Activated CD4-positive, alpha-beta T cell treated with anti-CD3 and anti-CD28 coated beads, Interleukin-10, Interleukin-2, amounts not matched to agents 100 ng/mL and 50 ng/mL, durations not matched to agents 16 hours and 8 hours (primary cell): ENCODE measurements at places on chromosomes 3 and 15.
A peak's percentile ranks its signal among the peaks of the same experiment; 100 is the strongest.

DNA sequence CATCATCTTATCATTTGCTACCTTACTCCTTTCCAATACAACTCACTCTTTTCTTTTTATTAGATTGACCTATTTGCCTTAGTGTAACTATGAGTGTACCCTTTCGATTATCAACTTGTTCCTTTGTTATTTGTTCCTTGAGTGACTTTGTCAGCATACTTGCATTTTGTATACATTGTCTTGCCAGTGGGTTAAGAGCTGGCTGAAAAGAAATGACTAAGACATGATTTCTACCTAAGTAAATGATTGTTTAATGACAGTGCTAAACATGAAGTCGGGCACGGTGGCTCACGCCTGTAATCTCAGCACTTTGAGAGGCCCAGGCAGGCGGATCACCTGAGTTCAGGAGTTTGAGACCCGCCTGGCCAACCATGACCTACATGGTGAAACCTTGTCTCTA, 1042.3 kb downstream of the TBL1XR1 start:
- DNase-seq: no peak

- DNase-seq: peak; percentile 55
Measured at GRCh38 chr3:153166206-153166605, 4.2 kb downstream of the RAP2B start.

DNA sequence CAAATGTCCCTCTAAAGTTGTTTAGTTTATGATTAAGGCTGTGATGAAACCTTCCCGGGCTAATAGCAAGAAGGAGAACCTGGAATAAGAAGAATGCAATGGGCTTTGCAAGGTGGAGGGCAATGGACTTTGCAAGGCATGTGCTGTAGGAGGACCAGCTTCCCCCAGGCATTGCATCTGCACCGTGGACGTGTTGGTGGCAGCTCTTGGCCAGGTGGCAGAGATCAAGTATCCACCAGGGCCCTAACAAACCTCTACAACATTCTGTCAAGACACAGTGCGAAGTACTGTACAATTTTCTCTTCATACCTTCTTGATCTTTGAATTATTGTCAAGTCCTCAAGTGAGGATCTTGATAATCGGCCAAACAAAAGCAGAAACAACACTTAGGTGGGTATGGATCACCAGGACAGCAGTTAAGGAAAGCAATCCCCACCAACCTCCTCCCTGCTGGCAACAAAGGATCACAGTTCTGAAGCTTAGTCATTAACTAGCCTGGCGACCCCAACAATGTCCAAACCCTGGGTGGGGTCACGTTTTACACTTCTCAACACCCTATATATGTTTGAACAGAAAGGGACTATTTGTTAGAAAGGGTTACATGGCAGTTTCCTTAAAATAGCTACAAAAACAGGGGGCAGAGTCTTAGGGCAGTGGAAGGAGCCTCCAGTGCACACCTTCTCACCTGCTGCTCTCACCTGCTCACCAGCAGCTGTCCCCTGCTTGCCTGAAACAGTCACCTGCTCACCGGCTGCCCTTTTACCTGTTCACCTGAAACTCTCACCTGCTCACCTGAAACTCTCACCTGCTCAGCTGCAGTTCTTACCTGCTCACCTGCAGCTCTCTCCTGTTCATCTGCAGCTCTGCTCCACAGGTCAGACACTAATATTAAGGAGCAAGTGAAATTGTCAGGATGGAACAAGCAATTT, 137.9 kb upstream of the LIPC start:
- DNase-seq: no peak

- no peak for DNase-seq
Measured at GRCh38 chr3:45020534-45020933, 5.6 kb upstream of the CLEC3B start.

DNA sequence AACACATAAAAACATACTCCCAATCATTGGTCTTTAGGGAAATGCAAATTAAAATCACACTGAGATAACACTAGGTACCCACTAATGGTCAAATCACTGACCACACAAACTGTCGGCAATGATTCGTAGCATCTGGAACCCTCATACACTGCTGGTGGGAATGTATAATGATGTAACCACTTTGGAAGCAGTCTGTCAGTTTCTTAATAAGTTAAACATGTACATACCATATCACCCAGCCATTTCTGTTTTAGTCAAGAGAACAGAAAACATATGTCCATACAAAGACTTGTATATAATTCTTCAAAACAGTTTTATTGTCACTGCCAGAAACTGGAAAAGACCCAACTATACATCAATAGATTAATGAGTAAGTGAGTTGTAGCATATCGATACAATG, 63.3 kb upstream of the LRRC3B start:
- no peak for DNase-seq

- no peak for DNase-seq
Measured at GRCh38 chr3:42499478-42499871, 3.0 kb upstream of the VIPR1 start.

DNA sequence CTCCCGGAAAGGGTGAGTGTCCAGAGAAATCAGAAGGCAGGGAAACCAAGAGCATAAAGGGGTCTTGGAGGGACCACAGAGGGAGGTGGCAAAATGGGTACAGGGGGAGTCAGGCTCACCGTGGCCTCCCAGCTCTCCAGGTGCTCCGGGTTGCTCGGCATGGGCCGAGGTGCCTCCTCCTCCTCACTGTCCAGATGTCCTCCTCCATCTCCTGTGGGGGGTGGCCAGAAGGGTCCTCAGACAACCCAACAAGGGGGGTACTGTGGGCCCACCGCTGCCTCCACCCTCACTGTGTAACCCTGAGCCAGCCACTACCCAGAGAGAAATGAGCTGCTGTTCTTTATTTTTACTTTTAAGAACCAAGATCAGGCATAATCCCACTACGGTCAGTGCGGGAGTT, 30.4 kb upstream of the OR4F6 start:
- no peak for DNase-seq

DNA sequence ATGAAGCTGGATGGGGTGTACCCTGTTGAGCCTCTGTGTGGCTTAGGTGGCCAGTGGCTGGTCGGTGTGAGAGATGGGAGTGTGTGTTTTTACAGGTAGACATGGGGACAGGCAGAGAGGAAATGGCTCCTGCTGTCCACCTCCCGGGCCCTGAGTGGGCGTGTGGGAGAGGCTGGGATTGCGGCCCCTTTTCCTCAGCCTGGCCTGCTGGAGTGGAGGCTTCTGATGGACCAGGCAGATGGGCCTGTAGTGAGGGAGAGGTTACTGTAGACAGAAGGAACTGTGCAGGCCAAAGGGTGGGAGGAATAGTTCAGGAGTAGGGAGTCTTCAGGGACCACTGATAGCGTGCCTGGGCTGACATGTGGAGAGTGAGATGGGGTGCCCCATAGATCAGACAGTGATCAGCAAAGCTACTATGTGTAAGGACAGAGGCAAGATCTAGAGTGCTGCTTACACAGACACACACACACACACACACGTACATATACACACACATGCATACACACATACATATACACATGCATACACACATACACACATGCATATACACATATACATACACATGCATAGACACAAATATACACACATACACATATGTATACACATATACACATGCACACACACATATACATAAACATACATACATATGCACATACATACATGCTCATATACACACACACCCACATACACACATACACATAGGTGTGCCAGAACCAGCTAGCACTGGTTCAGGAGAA, 26.4 kb downstream of the ACAA1 start:
- no peak for DNase-seq

DNA sequence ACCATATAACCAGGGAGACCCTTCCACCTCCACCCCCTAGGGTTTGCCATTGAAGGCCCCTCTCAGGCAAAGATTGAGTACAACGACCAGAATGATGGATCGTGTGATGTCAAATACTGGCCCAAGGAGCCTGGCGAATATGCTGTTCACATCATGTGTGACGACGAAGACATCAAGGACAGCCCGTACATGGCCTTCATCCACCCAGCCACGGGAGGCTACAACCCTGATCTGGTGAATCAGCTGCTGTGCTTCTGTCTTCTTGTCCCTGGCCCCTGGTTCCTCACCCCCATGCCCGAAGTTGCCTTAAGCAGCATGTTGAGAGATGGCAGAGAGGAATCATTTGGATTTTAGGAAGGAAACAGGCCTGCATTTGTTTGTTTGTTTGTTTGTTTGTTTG, 98.4 kb downstream of the FLNB start:
- no peak for DNase-seq

GRCh38 chr3:179775416-179776122, 122.7 kb downstream of the USP13 start:
- no peak for DNase-seq

- no peak for DNase-seq
Measured at GRCh38 chr3:128480717-128481437, 12.1 kb downstream of the GATA2 start.

DNA sequence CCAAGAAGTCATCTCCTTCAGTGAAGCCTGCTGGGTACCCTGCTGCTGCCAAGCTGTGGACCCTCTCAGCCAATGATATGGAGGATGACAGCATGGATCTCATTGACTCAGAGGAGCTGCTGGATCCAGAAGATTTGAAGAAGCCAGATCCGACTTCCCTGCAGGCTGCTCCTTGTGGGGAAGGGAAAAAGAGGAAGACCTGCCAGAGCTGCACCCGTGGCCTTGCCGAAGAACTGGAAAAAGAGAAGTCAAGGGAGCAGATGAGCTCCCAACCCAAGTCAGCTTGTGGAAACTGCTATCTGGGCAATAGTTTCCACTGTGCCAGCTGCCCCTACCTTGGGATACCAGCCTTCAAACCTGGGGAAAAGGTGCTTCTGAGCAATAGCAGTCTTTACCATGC, 13.7 kb upstream of the ANP32A start:
- DNase-seq: no peak

GRCh38 chr3:23490459-23490858, 287.3 kb downstream of the UBE2E2 start:
- DNase-seq: no peak

DNA sequence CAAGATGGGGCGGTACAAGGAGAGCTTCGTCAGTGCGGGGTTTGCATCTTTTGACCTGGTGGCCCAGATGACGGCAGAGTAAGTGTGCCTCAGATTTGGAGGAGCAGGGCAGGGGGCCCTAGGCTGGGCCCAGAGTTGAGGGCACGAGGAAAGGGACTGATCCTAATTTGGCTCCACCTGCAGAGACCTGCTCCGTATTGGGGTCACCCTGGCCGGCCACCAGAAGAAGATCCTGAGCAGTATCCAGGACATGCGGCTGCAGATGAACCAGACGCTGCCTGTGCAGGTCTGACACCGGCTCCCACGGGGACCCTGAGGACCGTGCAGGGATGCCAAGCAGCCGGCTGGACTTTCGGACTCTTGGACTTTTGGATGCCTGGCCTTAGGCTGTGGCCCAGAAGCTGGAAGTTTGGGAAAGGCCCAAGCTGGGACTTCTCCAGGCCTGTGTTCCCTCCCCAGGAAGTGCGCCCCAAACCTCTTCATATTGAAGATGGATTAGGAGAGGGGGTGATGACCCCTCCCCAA, 19.8 kb downstream of the EPHB3 start:
- DNase-seq: no peak

DNA sequence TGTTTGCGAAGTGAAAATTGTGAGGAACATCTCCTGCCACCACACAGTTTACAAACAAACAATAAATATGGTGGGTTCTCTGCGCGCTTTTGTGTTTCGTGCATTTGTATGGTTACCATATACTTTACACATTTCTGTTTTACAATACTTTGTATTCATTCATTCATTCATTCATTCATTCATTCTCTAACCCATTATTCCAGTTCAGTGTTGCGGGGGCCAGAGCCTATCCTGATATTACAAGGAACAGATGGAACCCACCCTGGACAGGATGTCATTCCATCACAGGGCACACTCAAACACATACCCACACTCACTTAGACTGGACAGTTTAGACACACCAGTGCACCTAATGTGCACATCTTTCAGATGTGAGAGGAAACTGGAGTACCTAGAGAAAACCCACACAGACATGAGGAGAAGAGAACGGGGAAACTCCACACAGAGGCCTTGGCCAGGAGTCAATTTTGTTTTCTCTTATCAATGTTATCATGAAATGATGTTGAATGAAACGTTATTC, 160.5 kb downstream of the FNDC3B start:
- no peak for DNase-seq

GRCh38 chr3:196012941-196013476, 68.9 kb downstream of the TFRC start:
- no peak for DNase-seq

DNA sequence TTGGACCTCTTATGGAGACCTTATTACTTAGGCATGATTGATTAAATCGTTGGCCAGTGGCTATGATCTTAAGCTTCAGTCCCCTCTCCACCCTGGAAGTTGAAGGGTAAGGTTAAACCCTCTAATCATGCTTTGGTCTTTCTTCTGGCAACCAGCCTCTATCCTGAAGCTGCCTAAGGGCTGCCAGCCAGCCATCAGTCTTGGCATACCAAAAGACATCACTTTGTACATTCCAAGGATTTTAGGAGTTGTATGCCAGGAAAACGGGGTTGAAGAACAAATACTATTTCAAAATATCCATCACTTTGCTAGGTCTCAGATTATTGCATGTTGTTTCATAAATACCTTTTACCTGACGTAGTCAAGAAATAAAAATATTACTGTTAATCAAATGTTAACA, 28.9 kb downstream of the UBE2E2 start:
- no peak for DNase-seq

- no peak for DNase-seq
Measured at GRCh38 chr3:117263745-117264144, 554.2 kb downstream of the TUSC7 start.

DNA sequence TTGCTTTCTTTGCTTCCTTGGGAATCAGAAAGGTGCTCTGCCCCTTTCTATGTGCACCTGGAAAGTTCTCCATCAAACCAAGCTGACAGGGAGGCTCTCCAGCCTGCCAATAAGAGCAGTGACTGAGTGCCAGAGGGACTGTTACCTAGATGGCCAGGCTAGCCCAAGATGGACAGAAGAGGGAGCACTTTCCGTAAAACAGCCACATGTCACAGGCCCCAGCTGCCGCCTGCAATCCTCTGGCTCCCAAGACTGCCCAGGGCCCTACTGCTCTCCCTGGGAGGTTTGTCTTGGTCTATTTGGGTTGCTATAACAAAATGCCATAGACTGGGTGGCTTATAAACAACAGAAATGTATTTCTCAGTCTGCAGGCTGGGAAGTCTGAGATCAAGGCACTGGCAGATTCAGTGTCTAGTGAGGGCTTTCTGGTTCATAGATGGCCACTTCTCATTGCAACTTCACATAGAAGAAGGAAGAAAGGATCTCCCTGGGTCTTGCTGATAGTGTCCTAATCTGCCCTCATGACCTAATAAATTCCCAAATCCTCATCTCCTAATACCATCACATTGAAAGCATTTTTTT, 72.3 kb downstream of the TAMM41 start:
- DNase-seq: no peak

- no peak for DNase-seq
Measured at GRCh38 chr3:122979211-122979610, 48.4 kb downstream of the SEMA5B start.

- DNase-seq: no peak
Measured at GRCh38 chr15:77243716-77244401, 172.9 kb upstream of the TSPAN3 start.
